GM04503 (cell line): ENCODE measurements at places on chromosomes 13 and 19.

- no peak for DNase-seq
Measured at GRCh38 chr19:8373867-8374813, 10.2 kb downstream of the ANGPTL4 start.

DNA sequence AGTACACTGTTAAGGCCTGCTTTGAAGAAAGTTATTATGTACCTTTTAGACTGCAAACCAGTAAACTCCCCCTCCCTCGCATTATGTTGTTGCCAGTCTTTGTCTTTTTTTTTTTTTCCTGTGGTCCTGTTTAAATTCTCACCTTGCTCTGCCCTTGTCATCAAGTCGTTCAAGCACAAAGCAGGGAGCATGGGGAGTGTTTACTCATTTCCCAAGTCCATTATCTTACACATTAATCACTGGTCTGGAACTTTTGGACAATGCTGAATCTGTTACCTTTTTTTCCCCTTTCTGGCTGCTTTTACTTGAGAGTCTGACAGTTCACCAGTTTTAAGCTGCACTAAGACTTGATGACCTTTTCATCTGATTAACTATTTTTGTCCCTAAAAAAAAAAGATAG lies 108.2 kb downstream of the DACH1 start:
- DNase-seq = no peak

- no peak for DNase-seq
Measured at GRCh38 chr19:28960586-28960985, 252.4 kb downstream of the UQCRFS1 start.

DNA sequence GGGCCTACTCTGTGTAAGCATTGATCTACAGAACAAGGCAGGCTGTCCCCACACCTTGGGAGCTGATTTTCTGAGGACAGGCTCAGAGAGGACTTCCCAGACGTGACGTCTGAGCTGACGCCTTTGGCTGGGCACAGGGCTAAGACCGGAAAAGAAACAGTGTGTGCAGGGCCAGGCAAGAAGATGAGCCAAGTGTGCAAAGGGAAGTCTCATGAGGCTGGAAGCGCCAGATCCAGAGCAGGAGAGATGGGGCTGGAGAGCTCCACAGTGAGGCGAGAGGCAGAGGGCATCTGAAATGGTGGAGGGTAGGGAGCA lies 12.7 kb downstream of the IGLON5 start:
- DNase-seq = no peak

DNA sequence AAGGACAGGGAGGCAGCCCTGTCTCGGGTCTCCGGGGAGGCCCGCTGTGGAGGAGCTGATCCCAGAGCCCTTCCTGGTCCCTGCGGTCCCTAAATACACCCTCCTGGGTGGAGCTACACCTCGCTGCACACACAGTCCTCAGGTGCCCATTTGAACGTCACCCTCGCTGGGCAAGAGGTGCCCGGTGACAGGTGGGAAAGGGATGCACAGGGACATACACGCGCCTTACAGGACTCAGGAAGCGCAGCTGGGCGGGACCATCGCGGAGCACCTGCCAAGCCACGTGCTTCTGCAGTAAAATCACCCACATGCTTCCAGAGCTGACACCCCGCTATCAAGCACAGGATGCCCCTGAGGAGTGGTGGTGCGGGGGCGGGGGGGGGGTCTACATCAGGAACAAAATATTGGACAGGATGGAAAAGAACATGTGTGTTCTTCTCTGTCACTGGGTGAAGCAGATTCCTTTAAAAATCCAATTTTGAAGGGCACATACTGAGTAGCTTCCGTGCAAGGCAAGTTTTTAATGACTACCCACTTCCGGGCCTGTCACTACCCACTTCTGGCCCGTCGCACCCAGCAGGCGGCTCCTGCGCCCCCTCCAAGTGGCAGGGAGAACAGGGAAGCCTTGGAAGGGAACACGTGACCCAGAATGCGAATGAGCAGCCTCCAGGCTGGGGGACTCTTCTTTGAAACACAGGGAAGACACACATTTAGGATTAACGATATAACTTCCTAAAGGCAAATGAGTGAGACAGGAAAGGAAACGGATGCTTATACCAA lies 78.9 kb downstream of the COL4A1 start:
- no peak for DNase-seq

- DNase-seq = no peak
Measured at GRCh38 chr13:85659493-85659892, 139.7 kb downstream of the SLITRK6 start.

GRCh38 chr13:50104493-50104892 lies 89.2 kb downstream of the KCNRG start:
- no peak for DNase-seq

DNA sequence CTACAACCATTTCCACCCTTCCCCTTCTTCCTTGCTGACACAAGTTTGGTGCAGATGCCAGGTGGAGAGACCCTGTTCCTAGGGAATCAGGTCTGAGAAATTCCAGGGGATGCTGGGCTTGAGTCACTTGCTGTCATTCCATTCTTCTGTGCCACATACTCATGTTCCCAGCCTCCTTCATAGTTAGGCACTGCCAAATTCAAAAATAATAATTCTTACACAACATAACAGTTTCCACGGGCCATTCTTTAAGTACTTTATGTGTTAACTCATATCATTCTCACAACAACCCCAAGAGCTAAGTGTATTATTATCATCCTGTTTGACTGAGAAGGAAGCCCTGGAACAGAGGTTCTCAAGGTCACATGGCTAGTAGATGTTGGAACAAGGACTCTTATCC lies 27.1 kb upstream of the POMP start:
- DNase-seq = peak; percentile 53

GRCh38 chr13:20451397-20451796 lies 74.3 kb downstream of the CRYL1 start:
- DNase-seq = no peak
